ENCODE measurements at places on chromosomes 12 and 14.

GRCh38 chr14:59728304-59728703 lies 142.3 kb downstream of the RTN1 start:
- no peak for DNase-seq

GRCh38 chr14:32934073-32934880 lies 4.4 kb upstream of the NPAS3 start:
- no peak for DNase-seq

GRCh38 chr12:117063162-117063911 lies 35.9 kb downstream of the TESC start:
- DNase-seq = peak; percentile 52

DNA sequence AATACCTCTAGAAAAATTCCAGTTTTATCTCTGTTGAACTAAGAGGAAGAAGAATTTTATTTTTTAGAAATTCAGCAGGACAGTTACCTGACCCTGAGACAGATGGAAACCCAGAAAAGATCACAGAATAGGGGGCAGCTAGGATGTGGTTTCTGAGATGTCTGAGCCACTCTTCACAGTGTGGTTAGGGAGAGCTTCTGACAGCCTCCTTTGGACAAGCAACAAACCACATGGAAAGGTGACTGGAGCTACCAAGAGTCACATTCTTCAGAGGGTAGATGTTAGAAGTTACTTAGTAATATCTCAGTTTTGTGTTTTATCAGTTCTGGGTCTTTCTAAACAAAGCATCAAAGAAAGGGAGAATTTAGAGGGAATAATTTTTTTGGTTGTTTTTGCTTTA lies 117.3 kb upstream of the NAP1L1 start:
- DNase-seq = no peak

- no peak for DNase-seq
These were observed 2.7 kb downstream of the KHNYN start for GRCh38 chr14:24432259-24433131.

GRCh38 chr14:76352639-76353281 lies 23.2 kb upstream of the ESRRB start:
- DNase-seq = peak; percentile 29

DNA sequence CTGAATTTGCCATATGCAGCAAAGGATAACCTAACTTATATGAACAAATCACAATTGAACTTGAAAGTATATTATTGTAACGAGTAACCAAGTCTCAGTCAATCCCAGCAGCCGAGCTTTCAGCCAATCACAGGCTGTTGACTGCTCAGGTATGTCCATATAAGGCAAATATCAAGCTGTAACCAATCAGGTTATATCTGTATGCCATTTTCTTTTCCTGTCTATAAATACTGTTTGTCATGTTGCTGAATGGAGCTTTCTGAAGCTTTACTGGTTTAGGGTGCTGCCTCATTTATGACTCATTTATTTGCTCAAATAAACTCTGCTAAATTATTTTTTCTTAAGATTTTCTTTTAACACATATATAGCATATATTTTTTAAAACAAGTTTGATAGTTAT lies 1059.5 kb downstream of the GALC start:
- no peak for DNase-seq

- DNase-seq = no peak
These were observed 38.6 kb downstream of the FBXO34 start for GRCh38 chr14:55309761-55310365.

- no peak for DNase-seq
These were observed 32.7 kb upstream of the RAB21 start for GRCh38 chr12:71721783-71722505.

DNA sequence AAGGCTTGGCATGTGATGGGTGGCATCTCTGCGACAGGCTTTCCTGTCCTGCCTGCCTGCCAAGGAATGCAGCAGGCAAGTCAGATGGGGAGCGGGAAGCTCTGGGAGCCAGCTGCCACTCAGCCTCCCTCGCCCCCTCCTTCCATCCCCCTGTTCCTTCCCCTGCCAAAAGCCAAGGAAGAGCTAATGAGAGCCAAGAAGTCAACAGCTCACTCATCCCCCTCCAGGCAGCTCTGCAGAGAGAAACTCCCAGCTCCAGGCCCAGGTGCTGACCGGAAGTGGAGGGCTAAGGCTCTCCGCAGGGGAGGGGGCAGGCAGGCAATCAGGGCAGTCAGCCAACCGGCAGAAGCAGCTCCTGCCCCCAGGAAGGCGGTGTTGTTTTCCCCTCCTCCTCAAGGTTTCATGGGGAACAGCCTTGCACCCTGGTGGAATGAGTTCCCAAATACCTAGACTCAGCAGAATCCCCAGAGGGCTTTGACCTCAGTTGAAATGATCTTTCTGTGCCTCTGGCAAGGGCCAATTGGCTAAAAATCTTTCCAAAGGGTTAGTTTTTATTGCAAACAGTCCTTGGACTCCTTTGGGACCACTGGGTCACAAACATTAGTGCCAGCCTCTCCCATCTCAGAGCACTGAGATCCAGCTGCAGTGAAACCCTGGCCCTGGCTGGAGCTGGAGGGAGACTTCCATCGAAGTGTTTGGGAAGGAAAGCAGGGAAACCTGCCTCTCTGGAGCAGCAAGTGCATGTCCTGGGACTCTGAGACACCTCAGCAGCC lies 349.1 kb downstream of the DPF3 start:
- DNase-seq = no peak

DNA sequence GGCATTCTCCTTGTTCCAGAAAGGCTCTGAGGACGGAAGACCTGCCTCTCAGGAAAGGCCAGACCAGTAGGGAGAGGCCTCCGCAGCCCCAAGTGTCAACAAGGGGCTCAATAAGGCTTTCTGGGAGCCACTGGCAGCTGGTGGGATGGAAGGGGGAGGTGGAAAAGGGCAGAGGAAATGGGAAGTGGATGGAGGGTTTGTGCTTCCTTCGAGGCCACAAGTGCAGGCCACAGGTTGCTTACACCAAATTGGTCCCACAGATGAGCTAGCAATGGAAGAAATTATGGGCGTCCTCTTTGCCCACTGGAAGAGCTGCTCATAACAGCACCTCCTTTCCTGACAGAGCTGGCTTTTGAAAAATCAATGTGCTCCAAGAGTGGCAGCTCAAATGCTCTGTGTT lies 28.2 kb downstream of the P2RX4 start:
- DNase-seq = no peak

DNA sequence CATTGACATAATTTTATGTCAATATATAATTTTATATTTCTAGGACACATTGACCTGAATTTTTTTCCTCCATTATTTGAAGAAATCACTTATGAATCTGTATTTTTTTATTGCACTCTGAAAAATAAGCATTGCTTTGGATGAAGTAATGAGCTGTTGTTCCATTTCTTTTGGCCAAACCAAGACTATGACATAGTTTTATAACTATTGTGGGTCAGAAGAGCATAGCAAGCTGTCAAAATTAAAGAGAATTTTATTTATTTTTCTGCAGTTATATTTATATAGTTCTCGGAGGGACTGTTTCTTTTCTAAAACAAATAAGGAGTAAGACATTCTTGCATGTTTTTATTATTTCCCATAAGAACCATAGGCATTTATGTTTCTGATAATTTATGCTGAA lies 8.5 kb downstream of the C12orf75 start:
- DNase-seq = no peak
